ENCODE measurements at places on chromosomes 11 and 22. TPM values are rescaled to one million over a fixed set of nuclear protein-coding genes. Genes with fewer than 3 reads are reported as not detected.

The FAM83F gene
- 22.8 TPM for polyA plus RNA-seq

The C11orf16 gene
- not detected for polyA plus RNA-seq

The MCHR1 gene
- polyA plus RNA-seq, result 0.12 TPM

The BMAL1 gene
- polyA plus RNA-seq, result 22.6 TPM

The TBC1D22A gene
- polyA plus RNA-seq, result 22.7 TPM

DNA sequence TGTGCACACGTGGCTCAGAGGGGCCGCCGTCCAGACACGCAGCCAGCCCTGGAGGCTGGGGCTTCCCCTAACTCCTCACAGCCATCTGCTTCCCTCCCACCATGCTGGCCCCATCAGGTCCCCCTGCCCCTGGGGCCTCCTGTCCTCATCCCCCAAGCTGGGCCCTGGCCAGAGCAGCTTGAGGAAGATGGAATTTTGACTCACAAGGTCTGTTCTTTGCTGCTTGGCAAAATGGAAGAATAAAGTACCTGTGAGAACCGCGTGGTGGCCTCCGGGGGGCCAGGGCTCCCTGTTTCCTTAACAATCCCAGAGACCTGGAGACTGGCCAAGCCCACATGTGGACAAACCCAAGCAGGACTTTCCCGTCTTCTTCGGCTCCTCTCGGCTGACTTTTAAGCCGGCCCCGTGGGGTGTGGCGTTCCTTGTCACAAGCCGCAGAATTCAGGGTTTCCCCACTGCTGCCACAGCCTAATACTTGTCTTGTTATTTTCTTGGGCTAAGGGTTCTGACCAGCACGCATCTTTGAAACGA lies 872.8 kb downstream of the BRD1 start:
- no peaks in the 10 kb centered on the region for H3K4me1 ChIP-seq

GRCh38 chr11:3913921-3914320 lies 58.5 kb downstream of the STIM1 start:
- no peaks in the 10 kb centered on the region for H3K36me3 ChIP-seq
- DNase-seq, result no peak
- H3K27me3 ChIP-seq, result no peaks in the 10 kb centered on the region
- no peak overlapping the region for H3K4me3 ChIP-seq
- H3K4me1 ChIP-seq, result peaks cover 12% of the 10 kb centered on the region

- no peak overlapping the region for H3K27ac ChIP-seq
- DNase-seq, result no peak
- H3K27me3 ChIP-seq, result peaks cover 8% of the 10 kb centered on the region
Observed at GRCh38 chr22:30495041-30495784, 10.3 kb downstream of the SEC14L4 start.

DNA sequence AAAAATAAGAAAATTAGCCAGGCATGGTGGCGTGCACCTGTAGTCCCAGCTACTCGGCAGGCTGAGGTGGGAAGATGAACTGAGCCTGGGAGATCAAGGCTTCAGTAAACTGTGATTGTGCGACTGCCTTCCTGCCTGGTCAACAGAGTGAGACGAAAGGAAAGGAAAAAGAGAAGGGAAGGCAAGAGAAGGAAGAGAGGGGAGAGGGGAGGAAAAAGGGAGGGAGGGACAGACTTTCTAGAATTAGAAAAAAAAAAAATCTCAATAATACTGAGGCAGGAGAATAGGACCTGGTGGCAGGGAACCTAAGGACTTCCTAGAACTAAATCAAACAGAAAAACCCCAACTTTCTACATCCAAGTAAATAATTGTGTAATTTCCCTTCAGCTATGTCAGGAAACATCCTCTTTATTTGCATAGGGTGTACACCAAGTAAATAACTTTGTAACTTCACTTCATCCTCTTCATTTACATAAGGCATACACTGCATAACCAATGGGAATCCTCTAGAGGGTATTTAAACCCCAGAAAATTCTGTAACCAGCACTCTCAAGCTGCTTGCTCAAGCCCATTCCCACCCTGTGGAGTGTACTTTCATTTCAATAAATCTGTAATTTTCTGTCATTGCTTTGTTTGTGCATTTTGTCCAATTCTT lies 8.7 kb downstream of the SBF2 start:
- H3K27ac ChIP-seq, result no peak overlapping the region
- no peak overlapping the region for H3K4me3 ChIP-seq
- no peaks in the 10 kb centered on the region for H3K27me3 ChIP-seq

GRCh38 chr22:37079158-37079557 lies 27.6 kb downstream of the KCTD17 start:
- H3K27me3 ChIP-seq, result peaks cover 3% of the 10 kb centered on the region
- no peak overlapping the region for H3K4me3 ChIP-seq
- no peaks in the 10 kb centered on the region for H3K4me1 ChIP-seq
- DNase-seq, result no peak
- no peak overlapping the region for H3K27ac ChIP-seq
- no peaks in the 10 kb centered on the region for H3K36me3 ChIP-seq

DNA sequence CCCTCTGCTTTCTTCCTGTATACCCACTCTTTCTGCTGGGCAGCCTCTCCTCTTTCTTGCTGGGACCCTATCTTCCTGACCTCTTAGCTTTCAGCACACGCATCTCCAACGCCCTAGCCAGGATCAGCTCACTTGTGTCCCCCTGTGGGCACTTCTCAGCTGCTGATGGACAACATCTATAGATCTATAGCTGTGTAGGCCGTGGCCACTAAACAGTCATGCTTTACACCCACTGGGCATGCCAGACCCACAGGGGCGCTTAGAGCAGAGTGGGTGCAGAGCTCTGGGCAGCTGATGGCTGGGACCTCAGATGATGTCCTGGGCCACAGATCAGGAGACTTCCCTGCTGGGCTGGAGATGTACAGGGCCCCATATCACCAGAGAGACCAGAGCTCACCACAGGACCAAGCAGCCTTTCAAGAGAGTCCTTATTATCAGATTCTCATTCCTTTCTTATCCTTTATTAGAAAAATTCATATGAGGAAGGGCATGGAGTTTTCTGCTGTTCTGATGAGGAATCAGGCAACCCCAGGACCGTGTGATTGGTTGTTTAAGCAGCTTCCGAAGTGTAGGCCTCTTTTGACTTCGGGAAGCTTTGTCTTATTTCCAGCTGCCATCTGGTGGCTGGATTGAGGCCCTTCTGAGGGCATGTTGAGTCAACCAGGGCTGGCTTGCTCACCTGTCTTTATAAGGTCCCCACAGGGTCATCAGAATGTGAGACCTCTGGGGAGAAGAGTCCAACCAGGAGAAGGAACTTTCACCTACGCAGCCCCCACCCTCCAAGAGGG lies 60.5 kb downstream of the OSBP2 start:
- no peaks in the 10 kb centered on the region for H3K4me1 ChIP-seq
- no peaks in the 10 kb centered on the region for H3K27me3 ChIP-seq
- no peaks in the 10 kb centered on the region for H3K36me3 ChIP-seq
- no peak overlapping the region for H3K4me3 ChIP-seq

DNA sequence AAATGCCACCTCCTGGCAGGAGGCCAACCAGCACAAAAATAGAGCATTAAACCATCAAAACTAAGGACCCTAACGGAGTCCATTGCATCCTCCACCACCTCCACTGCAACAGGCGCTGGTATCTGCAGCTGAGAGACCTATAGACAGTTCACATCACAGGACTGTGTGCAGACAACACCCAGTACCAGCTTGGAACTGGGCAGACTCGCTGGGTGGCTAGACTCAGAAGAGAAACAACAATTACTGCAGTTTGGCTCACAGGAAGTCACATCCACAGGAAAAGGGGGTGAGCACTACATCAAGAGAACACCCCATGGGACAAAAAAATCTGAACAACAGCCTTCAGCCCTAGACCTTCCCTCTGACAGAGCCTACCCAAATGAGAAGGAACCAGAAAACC lies 11.6 kb upstream of the TMEM45B start:
- peaks cover 9% of the 10 kb centered on the region for H3K4me1 ChIP-seq
- H3K36me3 ChIP-seq, result no peaks in the 10 kb centered on the region
- no peak for DNase-seq
- H3K27me3 ChIP-seq, result no peaks in the 10 kb centered on the region
- H3K27ac ChIP-seq, result no peak overlapping the region

GRCh38 chr11:124825876-124826275 lies 25.7 kb upstream of the MSANTD2 start:
- peaks cover 56% of the 10 kb centered on the region for H3K27me3 ChIP-seq
- no peak for DNase-seq
- no peaks in the 10 kb centered on the region for H3K4me1 ChIP-seq
- H3K27ac ChIP-seq, result no peak overlapping the region
- no peak overlapping the region for H3K4me3 ChIP-seq
- no peaks in the 10 kb centered on the region for H3K36me3 ChIP-seq

DNA sequence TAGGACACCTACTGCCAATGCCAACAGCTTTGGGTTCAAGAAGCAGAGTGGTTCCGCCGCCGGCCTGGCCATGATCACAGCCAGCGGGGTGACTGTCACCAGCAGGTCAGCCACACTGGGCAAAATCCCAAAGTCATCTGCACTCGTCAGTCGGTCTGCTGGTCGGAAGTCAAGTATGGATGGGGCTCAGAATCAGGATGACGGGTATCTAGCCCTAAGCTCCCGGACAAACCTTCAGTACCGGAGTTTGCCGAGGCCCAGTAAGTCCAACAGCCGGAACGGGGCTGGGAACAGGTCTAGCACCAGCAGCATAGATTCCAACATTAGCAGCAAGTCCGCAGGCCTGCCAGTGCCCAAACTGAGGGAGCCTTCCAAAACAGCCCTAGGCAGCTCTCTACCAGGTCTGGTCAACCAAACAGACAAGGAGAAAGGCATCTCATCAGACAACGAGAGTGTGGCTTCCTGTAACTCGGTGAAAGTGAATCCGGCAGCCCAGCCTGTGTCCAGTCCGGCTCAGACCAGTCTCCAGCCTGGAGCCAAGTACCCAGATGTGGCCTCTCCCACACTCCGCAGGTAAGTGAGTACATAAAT lies 115.1 kb downstream of the DBX1 start:
- H3K27ac ChIP-seq, result no peak overlapping the region
- H3K4me3 ChIP-seq, result no peak overlapping the region
- no peaks in the 10 kb centered on the region for H3K27me3 ChIP-seq
- no peak for DNase-seq
- H3K4me1 ChIP-seq, result peaks cover 50% of the 10 kb centered on the region

DNA sequence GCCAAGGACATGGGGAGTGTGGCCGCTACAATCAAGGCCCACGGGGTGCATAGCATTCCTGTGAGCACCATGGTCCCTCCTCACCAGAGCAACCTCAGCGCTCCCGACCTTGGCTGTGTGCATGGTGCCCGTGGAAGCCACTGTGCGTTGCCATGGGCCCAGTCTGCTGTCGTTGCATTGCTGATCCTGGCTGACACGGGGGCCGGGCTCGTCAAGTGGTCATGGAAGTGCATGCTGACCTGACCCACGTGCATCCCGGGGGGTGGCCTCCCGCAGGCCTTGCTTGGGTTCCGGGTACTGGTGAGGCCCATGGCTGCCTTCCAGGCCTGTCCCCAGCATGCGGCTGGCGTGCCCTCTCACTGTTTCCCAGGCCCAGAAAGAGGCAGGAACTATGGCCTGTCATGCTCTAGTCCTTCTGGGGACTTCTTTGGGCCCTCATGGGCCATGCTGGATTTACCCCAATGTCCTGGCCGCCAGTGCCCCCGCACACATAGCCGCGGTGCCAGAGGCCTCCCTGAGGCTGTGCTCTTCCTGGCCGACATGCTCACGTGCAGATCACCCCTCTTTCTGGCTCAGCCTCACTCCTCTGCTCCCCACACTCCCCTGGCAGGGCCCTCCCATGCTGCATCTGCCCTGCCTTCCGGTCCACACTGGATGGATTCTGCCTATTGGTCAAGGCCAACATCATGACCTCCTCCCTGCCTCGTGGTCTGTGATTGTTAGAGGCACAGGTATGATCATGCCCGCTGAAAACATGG lies 1258.0 kb downstream of the BRD1 start:
- H3K27ac ChIP-seq, result no peak overlapping the region
- no peak overlapping the region for H3K4me3 ChIP-seq
- H3K27me3 ChIP-seq, result peaks cover 7% of the 10 kb centered on the region
- no peaks in the 10 kb centered on the region for H3K4me1 ChIP-seq
- H3K36me3 ChIP-seq, result no peaks in the 10 kb centered on the region

- peaks cover 26% of the 10 kb centered on the region for H3K4me1 ChIP-seq
- no peak overlapping the region for H3K4me3 ChIP-seq
- no peaks in the 10 kb centered on the region for H3K27me3 ChIP-seq
- H3K27ac ChIP-seq, result no peak overlapping the region
- H3K36me3 ChIP-seq, result no peaks in the 10 kb centered on the region
Observed at GRCh38 chr11:106386519-106386918, 309.1 kb downstream of the AASDHPPT start.

- peak overlapping the region; percentile 5 for H3K27ac ChIP-seq
- H3K36me3 ChIP-seq, result peaks cover 13% of the 10 kb centered on the region
- H3K4me3 ChIP-seq, result peak overlapping the region; percentile 65
Observed at GRCh38 chr22:37243402-37244113, 511 bp downstream of the RAC2 start.

DNA sequence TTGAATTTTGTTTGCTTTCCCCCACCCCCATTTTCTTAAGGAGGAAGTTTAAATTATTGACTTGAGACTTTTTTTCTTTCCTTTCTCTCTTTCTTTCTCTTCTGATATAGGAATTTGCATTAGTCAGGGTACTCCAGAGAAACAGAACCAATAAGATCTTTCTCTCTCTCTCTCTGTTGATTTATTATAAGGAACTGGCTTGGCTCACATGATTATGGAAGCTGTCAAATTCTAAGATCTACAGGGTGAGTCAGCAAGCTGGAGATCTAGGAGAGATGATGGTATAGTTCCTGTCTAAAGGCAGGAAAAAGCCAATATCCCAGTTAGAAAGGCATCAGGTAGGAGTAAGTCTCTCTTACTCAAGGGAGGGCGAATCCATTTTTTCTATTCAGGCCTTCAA lies 64.0 kb downstream of the CCDC81 start:
- no peaks in the 10 kb centered on the region for H3K4me1 ChIP-seq
- no peak overlapping the region for H3K4me3 ChIP-seq
- no peak overlapping the region for H3K27ac ChIP-seq
- no peaks in the 10 kb centered on the region for H3K36me3 ChIP-seq
- H3K27me3 ChIP-seq, result no peaks in the 10 kb centered on the region
- no peak for DNase-seq

- no peak overlapping the region for H3K4me3 ChIP-seq
- H3K27me3 ChIP-seq, result no peaks in the 10 kb centered on the region
Observed at GRCh38 chr11:15742626-15743519, 613.5 kb downstream of the SOX6 start.

DNA sequence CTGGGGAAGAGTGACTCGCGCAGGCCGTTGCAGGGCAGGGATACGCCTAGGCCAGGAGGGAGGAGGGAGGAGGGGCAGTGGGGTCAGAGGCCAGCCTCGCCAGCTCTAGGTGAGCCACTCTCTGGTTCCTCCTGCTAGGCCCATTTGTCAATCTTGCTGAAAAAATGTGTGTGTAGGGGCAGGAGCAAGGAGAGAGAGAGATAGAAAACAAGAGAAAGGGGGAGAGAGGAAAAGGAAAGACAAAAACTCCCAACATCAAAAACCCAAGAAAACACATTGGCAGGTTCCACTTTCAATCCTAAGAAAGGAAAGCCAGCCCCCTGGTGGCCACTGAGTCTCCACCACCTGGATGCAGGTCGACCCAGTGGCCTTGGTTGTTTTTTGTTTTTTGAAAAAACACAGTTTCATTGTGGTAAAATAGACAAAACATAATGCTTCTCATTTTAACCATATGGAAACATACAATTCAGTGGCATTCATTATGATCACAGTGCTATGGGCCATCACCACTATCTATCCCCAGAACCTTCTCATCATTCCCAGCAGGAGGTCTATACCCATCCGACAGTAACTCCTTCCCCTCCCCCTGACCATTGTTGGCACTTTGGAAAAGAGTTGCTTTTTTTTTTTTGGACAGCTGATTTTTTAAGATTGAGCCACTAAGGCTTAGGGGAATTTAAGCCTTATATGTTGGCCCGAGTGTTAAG lies 10.9 kb downstream of the OMP start:
- H3K4me1 ChIP-seq, result no peaks in the 10 kb centered on the region
- no peak overlapping the region for H3K27ac ChIP-seq
- H3K4me3 ChIP-seq, result no peak overlapping the region
- no peak for DNase-seq
- H3K27me3 ChIP-seq, result no peaks in the 10 kb centered on the region
